ENCODE measurements at places on chromosomes 1 and 21. TPM values are rescaled to one million over a fixed set of nuclear protein-coding genes. Genes with fewer than 3 reads are reported as not detected.

WNT4 gene
- not detected for total RNA-seq

DMBX1 gene
- total RNA-seq = 0.07 TPM

VANGL1 gene
- total RNA-seq = 16.1 TPM

ERICH3 gene
- total RNA-seq = not detected

C1orf167 gene
- not detected for total RNA-seq

ADORA3 gene
- 0.37 TPM for total RNA-seq

SCP2 gene
- 87.6 TPM for total RNA-seq

TAF1A gene
- total RNA-seq = 12.4 TPM

CELF3 gene
- not detected for total RNA-seq

SAMD11 gene
- total RNA-seq = not detected

PALMD gene
- total RNA-seq = not detected

DMRTB1 gene
- total RNA-seq = not detected

KCND3 gene
- not detected for total RNA-seq

LDLRAD1 gene
- total RNA-seq = not detected

GJB5 gene
- not detected for total RNA-seq

FHAD1 gene
- not detected for total RNA-seq

SPRR4 gene
- not detected for total RNA-seq

MTARC1 gene
- total RNA-seq = not detected

SMPDL3B gene
- 0.54 TPM for total RNA-seq

ADCY10 gene
- 0.07 TPM for total RNA-seq

UBAP2L gene
- total RNA-seq = 223 TPM

FCRL4 gene
- not detected for total RNA-seq

DNASE2B gene
- total RNA-seq = not detected

LPAR3 gene
- 1.0 TPM for total RNA-seq

OTUD7B gene
- total RNA-seq = 14.7 TPM

S100A9 gene
- 3.9 TPM for total RNA-seq

PCBP3 gene
- total RNA-seq = 14.0 TPM

HRNR gene
- not detected for total RNA-seq

DAB1 gene
- total RNA-seq = 0.15 TPM

SPATA46 gene
- not detected for total RNA-seq

ERRFI1 gene
- 0.66 TPM for total RNA-seq

KRTAP21-2 gene
- total RNA-seq = not detected

TRIM45 gene
- total RNA-seq = 0.25 TPM

CORT gene
- not detected for total RNA-seq

HHAT gene
- 0.98 TPM for total RNA-seq

HPDL gene
- 4.5 TPM for total RNA-seq

CYP4A22 gene
- total RNA-seq = not detected

AVPR1B gene
- total RNA-seq = not detected

KPRP gene
- total RNA-seq = not detected

CFHR2 gene
- total RNA-seq = not detected

S100A12 gene
- not detected for total RNA-seq

AGT gene
- not detected for total RNA-seq

SPRR5 gene
- not detected for total RNA-seq

KANK4 gene
- total RNA-seq = not detected

STUM gene
- total RNA-seq = not detected

MPL gene
- not detected for total RNA-seq

C1QC gene
- total RNA-seq = not detected

WDTC1 gene
- total RNA-seq = 33.2 TPM

NPHS2 gene
- total RNA-seq = not detected

AMY1B gene
- total RNA-seq = not detected

VTCN1 gene
- total RNA-seq = not detected

AADACL3 gene
- total RNA-seq = not detected

PM20D1 gene
- total RNA-seq = 0.34 TPM
